BJ (cell line): ENCODE measurements at places on chromosomes 5 and 9.

- no peak for DNase-seq
Observed at GRCh38 chr5:127411381-127411780, 106.1 kb upstream of the PRRC1 start.

DNA sequence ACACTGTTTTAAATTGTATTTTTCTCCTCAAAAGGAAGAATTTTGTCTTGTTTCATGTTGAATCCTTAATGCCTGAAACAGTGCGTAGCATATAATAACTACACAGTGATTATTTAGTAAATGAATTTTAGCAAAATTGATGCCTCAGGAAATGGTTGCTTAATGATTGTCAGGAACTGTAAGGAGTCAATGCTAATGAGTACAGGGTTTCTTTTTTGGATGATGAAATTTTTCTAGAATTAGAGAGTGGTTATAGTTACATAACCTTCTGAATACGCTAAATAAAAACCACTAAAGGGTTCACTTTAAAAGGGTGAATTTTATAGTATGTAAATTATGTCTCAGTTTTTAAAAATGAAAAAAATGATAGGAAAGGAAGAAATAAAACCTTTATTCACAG, 14.9 kb downstream of the FAM151B start:
- DNase-seq, result no peak

- DNase-seq, result no peak
Observed at GRCh38 chr5:29367176-29367833, 1826.2 kb upstream of the CDH6 start.

GRCh38 chr9:74173284-74173683, 323.9 kb upstream of the RORB start:
- DNase-seq, result no peak

GRCh38 chr5:154593796-154594195, 115.8 kb upstream of the HAND1 start:
- DNase-seq, result no peak

DNA sequence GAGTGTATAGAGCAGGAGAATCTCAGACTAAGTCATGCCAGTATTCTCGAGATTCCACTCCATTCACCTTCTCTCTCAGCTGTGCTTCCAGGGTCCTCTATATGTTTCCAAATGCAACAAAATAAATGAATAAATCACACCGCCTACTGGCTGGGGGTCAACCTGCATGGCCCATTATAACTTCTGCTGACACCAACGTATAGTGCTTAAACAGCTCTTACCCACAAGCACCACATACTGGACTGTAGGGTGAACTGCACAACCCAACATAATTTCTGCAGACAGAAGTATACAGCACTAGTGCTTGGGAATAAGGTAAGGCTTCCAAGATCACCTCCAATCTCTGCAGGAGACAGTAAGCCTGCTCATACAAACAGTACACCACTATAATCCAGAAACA, 33.1 kb upstream of the HTR4 start:
- DNase-seq, result no peak

GRCh38 chr5:67814569-67815311, 400.8 kb upstream of the PIK3R1 start:
- DNase-seq, result no peak

DNA sequence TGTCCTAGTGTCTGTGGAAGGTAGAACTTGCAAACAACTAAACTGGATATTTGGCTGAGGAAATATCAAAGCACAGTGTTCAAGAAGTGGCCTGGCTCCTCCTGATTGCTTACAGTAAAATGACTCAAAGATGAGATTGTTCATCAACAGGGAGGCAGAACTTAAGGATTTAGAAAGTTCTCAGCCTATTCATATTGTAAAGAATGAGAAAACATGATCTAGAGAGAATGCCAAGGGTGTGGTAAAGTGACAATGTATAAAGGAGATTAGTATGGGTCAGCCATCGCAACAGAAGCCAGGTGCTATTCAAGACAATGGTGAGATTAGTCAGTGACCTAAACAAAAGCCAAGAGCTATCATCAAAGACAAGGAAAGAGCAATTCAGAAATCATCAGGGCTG, 372.3 kb downstream of the SPOCK1 start:
- no peak for DNase-seq

DNA sequence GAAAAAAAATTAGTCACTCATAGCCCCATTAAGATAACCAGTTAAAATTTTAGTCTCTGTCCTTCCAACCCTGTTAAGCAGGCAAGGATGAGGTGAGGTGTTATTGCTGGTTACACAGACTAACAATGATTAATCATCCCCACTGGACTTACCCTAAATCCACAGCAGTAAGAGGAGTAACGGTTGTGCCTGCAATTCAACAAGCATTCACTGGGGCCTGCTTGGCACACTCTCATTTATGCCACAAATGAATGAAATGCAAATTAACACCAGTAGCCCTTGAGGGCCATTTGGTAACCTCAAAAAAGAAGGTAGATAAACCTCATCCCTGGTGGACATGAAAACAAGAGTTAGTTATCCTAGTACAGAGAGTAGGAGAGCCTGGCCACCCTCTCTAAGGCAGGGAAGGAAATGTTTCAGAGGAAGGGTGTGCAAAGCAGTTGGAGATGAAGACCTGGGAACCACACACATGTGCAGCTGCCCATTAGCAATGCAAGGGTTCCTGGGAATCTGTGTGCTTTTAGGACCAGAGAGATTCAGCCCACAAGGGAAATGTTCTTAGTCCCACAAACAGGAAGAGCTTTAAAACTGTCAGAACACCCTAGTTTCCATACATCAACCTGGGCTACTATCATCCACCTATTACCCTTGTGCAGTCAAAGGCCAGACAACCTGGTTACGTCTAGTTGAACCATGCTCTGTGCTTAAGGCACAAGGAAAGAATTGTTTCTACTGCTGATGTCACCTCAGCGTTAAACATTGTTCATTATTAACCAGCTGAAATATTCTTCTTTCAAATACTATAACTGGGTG, 7.7 kb downstream of the LHFPL2 start:
- no peak for DNase-seq

DNA sequence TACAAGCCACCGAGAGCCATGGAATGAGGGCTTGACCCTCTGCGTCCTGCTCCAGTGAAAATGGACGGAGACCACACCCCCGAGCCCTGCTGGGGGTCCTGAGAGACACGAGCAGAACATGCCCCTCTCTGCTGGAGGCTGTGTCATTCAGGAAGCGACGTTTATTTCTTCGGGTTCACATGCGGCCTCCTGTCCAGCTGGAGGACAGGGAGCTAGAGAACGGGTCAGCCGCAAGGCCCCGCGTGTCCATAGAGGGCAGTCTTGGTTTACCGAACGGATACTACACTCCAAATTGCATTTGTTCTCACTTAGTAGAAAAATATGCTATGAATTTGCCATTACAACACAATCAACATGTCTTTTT, 36.1 kb downstream of the MRPL36 start:
- DNase-seq, result peak; percentile 15

DNA sequence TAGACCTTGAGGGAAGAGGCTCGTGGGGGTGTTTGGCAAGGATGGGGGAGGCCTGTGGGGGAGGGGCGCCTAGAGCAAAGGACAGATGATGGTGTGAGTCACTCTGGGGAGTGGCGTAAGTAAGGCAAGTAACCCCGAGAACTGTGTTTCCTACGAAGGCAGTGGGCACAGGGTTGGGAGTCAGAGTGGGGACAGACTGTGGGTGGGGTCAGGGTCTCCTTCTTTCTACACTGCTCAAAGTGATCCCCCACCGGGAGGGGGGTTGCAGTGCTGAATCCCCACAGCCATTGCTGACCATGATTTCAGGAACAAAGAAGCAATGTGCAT, 136.8 kb downstream of the TENT4A start:
- DNase-seq, result no peak

DNA sequence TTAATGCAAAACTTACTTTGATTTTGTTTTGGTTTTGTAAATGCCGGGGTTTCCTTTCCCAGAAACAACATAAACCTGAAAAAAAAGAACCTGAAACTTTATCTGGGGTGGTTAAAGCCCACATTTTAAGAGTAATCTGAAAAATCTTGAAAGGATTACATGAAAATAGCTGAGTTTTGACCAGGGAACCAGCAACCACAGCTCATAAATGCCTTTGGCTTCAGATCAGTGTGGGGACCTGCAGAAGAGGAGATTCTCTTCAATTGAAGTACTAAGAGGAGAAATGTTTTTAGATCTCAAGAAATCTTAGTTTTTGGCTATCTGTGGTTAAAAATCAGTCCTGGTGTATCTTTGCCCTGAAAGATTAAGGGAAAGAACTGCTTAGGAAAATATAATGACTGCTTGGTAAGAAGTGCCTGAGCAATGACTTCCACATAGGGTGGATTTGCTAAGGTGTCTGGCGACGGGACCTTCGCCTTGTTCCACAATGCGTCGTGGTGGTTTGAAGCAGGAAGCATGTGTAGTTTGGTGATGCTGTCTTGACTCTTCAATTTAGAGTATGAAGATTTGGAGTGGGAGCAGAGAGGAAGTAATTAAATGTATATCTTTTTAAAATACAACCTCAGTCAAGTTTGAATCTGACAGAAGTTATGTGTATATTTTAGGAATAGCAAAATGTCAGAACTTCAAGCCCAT, 186.5 kb downstream of the MAN2A1 start:
- no peak for DNase-seq

DNA sequence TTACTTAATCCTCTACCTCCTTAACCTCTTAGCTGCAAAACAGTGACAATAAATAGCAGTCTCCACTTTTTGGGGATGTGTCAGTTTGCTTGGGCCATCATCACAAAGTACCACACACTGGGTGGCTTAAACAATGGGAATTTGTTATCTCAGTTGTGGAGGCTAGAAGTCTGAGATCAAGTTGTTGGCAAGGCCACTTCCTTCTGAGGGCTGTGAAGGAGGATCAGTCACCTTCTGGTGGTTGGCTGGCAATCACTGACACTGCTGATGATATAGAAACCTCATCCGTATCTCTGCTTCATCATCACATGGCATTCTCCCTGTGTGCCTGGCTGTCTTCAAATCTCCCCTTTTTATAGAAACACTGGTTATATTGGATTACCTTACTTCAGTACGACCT, 187.1 kb upstream of the TBC1D2 start:
- no peak for DNase-seq

DNA sequence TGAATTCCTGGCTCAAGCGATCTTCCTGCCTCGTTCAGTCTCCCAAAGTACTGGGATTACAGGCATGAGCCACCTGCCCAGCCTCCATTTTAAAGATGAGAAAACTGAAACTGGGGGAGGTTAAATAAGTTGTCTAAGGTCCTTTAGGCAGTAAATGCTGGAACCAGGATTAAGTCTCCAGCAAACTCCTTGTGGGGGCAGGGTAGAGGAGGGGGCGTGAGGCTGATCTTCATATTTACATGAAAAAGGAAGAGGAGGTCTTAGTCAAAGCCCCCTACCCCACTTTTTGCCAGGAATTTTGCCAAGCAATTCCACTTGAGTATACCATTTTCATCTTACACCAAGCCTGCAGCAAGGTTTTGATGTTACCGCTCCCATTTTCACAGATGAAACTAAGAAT, 76.6 kb upstream of the NR4A3 start:
- no peak for DNase-seq

- DNase-seq, result no peak
Observed at GRCh38 chr5:52824827-52825226, 37.1 kb downstream of the ITGA1 start.

- DNase-seq, result no peak
Observed at GRCh38 chr9:37408933-37409710, 13.4 kb upstream of the GRHPR start.

GRCh38 chr5:170216257-170216864, 16.4 kb upstream of the C5orf58 start:
- no peak for DNase-seq

DNA sequence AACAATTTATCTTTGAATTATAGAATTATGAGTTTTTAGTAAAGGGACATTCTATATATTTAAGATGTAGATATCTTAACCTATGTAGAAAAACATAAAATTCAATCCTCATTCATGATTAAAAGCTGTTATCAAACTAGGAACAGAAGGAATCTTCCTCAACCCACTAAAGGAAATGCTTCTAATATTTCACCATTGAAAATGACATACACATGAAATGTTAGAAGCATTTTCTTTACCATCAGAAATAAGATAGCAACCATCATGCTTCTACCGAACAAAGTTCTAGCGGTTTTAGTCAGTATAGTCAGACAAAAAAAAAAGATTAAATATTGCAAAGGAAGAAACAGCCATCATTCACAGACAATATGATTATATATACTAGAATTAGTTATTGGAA, 32.2 kb downstream of the SHOC1 start:
- no peak for DNase-seq

- DNase-seq, result no peak
Observed at GRCh38 chr9:124491049-124491975, 15.9 kb downstream of the NR5A1 start.

- no peak for DNase-seq
Observed at GRCh38 chr5:163596608-163597315, 91.3 kb downstream of the MAT2B start.

DNA sequence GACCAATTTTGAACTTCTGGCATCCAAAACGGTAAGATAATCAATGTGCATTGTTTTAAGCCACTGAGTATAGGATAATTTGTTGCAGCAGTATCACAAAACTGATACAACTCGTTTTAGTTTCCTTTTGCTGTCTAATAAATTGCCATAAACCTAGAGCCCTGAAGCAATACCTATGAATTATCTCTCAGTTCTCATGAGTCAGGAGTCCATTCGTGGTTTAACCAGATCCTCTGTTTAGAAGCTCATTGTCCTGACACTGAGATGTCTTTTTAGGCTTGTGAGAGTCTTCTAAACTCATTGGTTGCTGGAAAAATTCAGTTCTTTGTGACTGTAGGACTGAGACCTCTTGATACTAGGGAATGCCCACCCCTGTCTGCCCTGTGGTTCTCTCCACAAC, 262.9 kb downstream of the SEMA5A start:
- no peak for DNase-seq

- no peak for DNase-seq
Observed at GRCh38 chr9:18106006-18106560, 367.9 kb upstream of the ADAMTSL1 start.

GRCh38 chr9:127545196-127546124, 66.6 kb upstream of the STXBP1 start:
- no peak for DNase-seq

DNA sequence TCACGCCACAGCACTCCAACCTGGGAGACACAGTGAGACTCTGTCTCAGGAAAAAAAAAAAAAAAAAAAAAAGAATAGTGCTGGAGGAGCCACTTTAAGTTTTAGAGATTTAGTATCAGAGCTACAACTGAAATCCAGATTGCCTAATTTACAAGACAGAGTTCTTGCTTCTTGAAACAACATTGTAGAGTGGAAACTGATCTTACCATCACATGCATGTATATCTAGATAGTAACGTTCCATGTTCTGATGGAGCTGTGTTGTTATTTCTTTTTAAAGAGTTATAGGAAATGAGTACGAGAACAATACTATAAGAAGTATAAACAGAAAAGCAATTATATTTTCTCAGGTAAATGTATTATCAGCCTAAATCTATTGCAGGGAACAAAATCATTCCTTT, 48.9 kb downstream of the TBCA start:
- no peak for DNase-seq
